ENCODE measurements at places on chromosomes 7 and 10.

DNA sequence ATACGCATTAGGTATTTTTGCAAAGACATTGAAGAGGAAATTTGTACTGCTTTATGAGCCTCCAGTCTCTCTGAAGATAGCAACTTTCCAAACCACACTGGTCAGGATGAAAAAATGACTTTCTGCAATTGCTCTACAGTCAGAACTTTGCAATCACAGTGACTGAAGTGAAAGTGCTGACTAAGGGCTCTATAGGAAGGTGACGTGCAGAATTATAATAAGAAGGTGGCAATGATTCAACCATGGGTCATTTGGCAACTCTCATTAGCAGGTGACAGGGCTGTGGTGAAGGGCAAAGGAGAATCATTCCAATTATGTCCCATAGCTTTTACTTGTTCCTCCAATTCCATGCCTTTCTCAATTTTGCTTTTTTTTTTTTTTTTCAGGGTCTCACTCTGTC is 311.0 kb downstream of the ANKRD30A start:
- DNase-seq = no peak

- no peak for DNase-seq
Measured at GRCh38 chr10:67005981-67006380, 80.1 kb downstream of the LRRTM3 start.

GRCh38 chr10:119320981-119321380 is 113.6 kb downstream of the GRK5 start:
- no peak for DNase-seq

DNA sequence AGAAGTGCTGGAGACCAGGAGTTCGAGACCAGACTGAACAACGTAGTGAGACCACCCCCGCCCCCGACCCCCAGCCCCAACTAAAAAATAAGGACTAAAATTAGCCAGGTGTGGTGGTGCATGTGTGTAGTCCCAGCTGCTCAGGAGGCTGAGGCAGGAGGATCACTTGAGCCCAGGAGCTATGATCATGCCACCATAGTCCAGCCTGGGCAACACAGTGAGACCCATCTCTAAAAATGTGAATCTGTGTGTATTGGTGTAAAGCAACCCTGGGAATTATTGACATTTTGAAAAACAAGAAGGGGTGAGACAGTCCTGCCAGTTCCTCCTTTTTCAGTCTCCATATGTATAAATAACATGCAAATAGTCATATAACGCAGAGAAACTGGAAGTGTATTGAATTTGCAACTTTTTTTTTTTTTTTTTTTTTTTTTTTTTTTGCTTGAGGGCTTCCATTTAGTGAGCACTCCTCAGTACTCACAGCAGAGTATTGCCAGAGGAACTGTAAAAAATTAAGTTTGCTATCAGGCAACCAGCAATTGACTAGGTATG is 3.4 kb upstream of the ITGB1 start:
- DNase-seq = no peak

DNA sequence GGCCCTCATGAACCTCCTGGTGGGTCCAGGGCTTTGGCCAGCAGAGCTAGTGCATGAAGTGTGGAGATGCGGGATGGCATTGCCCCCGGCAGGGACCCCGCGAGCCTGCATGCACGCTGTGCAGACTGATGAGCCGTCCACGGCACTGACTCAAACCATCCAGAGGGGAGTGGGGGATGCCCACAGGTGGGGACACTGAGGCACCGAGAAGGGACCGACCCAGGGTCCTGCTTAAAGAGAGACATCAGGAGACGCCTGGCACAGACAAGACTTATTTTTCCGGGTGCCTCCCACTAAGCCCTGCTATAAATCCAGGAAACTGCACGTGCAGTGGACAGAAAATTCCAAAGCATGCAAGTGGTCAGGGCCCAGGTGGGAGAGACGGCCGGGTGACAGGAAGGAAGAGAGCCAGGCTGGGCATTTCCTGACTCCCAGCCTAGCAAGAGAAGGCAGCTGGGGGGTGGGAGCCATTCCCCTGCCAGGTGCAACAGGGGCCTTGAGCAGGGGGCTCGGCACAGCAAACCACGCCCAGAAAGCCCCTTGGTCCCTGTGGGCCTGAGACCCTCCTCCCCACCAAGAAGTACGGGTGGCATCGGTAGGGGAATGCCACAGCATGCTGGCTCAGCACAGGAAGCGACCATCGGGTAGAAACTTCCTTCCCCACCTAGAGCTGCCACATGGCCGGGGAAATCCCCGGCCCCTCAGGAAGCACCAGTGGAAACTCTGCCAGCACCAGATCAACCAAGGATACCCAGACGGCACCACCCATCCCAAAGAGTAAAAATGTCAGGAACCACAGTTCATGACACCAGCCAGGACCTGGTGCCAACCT is 91.5 kb downstream of the FOXL3 start:
- DNase-seq = peak; percentile 55

DNA sequence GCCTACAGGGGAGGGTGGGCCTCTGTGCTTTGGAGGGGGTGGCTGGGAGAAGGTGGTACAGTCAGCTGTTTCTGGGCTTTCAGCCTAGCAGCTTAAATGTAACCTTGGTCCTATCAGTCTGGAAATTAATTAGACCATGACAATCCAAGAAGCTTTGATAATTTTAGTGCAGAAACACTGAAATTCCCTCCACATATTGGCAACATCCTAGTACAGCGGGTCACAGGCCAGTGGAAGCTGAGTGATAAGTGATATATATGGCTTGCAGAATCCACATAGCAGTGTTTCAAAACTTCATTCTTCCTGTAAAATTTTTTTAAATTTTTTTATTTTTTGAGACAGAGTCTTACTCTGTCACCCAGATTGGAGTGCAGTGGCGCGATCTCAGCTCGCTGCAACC is 212.6 kb downstream of the TYW1 start:
- DNase-seq = no peak

DNA sequence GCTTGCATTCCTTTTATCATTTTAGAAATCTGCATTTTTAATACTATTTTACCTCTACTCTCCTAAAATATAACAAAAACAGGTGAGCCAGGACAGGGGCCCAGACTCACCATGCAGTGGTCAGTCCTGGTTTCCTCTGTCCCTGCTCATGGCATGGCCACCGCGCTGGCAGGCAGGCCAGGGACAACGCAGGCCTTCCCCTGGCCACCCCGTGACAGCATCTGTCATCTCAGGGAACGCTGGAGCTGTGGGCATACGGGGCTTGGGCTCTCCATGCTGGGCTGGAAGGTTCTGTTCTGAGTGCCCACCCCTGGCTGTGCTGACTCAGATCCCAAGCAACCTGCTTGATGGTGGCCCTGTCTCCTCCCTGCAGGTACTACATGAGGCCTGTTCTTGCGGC is 35.1 kb upstream of the CDH23 start:
- no peak for DNase-seq

- no peak for DNase-seq
Measured at GRCh38 chr7:111076205-111076604, 14.7 kb upstream of the LRRN3 start.

GRCh38 chr10:100806356-100806645 is 60.9 kb downstream of the PAX2 start:
- no peak for DNase-seq

DNA sequence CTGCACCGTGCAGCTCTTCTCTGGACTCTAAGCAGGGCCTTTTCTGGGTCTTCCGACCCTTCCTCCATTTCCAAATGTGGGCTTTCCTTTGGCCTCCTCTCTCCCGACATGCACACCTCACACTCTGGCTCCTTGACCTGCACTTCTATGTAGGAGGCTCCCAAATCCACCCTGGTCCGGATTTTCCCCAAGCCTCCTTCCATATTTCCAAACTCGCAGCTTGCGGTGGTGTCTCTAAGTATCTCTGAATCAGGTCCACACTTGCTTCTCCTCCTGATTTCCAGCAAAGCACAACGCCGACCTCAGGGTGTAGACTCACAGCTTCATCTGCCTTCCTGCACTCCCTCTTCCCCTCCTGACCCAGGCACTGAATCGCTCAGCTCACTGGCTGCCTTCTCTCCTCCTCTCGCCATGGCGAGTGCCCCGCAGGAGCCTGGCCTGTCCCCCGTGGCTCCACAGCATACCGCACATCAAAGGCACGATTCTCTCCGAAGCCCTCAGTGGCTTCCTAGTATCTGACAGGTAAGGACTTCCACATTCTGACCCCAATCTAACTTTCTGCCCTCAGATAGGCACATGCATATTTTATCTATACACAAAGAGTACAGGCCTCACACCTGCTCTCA is 27.8 kb downstream of the DIP2C start:
- DNase-seq = no peak

DNA sequence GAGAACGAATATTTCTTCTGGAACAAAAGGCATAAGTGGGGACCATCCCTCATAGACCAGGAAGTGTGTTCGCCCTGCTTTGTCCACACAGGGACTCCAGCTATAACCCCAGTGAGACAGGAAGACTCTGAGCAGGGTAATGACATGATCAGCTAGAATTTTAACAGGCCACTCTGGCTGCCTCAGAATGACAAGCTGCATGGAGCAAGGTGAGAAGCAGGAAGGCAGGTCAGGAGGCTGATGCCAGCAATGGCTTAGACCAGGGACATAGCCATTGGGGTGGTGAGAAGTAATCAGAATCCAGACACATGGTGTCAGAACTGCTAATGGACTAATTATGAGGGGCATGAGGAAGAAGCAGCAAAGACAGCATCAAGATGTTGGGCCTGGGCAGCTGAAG is 264.6 kb downstream of the GRID1 start:
- no peak for DNase-seq

DNA sequence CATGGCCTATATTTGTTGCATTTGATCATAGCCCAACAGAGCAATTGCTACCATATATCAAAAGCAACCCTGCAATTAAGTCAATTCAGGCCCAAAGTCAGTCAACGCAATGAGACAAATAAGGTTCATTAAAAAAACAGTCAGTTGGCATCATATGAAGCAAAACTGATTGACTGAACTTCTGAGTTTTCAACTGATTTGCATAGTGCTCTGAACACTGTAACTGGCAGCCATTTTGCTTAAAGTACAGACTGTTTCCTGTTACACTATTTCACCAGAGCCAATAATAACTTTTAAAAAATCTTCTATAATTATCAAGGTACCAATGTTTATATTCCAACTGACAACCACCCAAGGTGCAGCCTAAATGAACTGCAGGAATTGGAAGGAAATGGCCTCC is 68.4 kb upstream of the RAPGEF5 start:
- DNase-seq = no peak

- no peak for DNase-seq
Measured at GRCh38 chr7:54591404-54592386, 49.5 kb downstream of the VSTM2A start.

- DNase-seq = no peak
Measured at GRCh38 chr10:98391065-98391464, 23.9 kb downstream of the PYROXD2 start.

GRCh38 chr7:22894546-22894945 is 71.9 kb upstream of the TOMM7 start:
- no peak for DNase-seq

GRCh38 chr7:143460271-143460979 is 17.2 kb downstream of the TAS2R60 start:
- no peak for DNase-seq

GRCh38 chr10:87000491-87000890 is 19.6 kb upstream of the FAM25A start:
- no peak for DNase-seq

DNA sequence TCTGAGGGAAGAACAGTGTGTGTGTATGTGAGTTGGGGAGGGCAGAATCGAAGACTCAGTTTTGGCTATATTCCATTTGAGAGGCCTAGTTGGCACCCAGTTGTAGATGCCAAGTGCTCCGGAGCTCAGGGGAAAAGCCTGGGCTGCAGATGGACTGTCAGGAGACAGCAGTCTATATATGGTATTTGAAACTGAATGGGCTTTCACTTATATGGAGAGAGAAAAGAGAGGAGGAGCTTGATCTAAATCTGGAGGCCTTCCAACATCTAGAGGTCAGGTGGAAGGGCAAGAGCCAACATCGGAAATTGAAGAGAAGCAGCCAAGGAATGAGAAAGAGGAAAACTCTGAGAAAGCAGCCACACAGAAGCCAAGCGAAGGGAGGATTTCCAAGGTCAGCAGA is 350.8 kb upstream of the BMPER start:
- DNase-seq = no peak

- DNase-seq = no peak
Measured at GRCh38 chr7:116532102-116532688, 7.4 kb downstream of the CAV1 start.

- DNase-seq = no peak
Measured at GRCh38 chr10:108204528-108205305, 1040.2 kb upstream of the SORCS1 start.

- DNase-seq = no peak
Measured at GRCh38 chr10:127153181-127153580, 43.2 kb downstream of the INSYN2A start.

DNA sequence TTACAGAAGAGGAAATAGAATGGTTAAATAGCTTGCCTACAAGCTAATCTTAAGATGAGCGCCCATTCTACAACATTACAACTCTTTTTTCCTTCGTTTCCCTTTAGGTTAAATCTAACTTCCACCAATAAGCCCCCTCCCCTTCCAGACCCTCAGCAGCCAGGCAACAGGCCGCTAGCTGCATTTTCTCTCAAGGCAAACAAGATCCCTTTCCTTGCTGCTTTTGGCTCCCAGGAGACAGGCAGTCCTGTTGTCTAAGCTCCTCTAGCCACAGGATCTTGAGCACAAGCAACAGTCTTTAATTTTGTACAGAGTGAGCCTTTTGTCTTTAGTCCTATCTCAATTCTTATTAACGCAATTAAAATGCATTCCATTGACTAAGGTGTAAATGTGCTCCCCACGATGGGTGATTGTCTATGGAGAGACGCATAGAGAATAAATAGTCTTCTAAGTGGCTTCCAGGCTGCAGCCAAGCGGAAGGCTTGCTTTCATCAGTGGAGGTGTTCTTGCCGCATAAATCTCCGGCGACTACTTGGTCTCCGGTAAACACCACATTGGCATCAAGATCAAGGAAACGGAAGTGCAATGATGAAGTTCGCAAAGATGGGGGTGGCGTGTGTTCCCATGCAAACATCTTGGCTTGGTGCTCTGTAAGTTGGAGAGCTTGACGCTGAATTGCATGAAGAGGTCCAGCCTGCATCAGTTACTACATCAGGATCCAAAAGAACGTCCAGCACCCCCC is 181.9 kb upstream of the LYZL2 start:
- no peak for DNase-seq

GRCh38 chr10:61159253-61159652 is 215.3 kb upstream of the RHOBTB1 start:
- DNase-seq = no peak

DNA sequence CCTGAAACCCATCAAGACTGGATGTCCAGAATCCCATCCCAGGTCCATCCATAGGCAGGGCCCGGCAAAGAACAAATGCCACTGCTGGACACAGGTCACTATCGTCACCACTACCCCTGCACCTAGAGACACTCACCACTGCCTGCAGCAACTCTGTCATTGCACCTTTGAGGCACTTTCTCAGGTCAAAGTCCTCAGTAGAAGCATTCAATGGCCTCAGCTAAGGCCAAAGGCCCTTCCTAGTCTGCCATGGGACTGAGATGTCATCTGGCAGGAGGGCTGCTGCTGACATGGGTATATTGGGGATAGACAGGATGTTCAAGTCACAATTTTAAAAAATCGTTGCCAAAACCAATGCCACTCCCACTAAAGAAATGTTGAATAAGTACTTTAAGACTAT is 58.7 kb downstream of the GPAM start:
- DNase-seq = no peak

GRCh38 chr10:102643336-102644065 is 778 bp upstream of the TRIM8 start:
- no peak for DNase-seq

GRCh38 chr10:18735711-18736110 is 76.5 kb downstream of the ARL5B start:
- DNase-seq = no peak

- peak; percentile 44 for DNase-seq
Measured at GRCh38 chr10:124697837-124698544, 46.2 kb downstream of the FAM53B start.
